Astrocyte (in vitro differentiated cells and primary cell): ENCODE measurements at places on chromosomes 2 and 18. TPM values are rescaled to one million over a fixed set of nuclear protein-coding genes. Genes with fewer than 3 reads are reported as not detected.

GRCh38 chr2:37388074-37388473, 43.6 kb downstream of the QPCT start:
- peak; percentile 85 for DNase-seq

- no peak for DNase-seq
Measured at GRCh38 chr2:151943461-151943860, 115.2 kb upstream of the ARL5A start.

- DNase-seq: no peak
Measured at GRCh38 chr2:181910028-181910831, 18.7 kb downstream of the ITPRID2 start.

DNA sequence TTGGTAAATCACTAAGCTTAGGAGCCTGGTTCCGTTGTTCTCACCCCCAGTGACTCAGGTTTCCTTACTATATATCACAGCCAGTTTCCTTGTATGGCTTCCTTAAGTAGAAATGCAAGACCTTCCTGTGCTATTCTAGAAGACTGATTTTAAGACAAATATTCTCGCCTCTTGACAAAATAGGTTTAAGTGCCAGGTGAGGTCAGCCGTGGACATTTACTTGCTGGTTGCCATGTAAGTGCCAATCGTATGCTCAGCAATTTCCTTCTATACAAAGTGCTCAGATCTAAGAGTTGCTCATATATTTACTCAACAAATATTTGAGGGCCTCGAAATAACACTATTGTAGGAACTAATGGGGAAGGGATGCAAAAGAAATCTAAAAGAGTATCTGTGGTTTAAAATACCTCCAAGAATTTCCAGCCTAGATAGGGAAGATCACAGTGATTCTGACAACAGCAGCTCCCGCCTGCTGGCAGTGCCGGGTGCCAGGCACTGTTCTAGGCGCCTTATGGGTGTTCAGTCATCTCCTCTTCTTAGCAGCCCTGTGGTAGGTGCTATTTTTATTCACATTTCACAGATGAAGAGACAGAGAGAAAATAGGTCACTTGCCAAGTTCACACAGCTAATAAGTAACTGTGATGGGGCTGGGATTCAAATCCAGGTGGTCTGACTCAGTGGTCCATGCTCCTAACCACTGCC, 95.3 kb upstream of the B3GNT7 start:
- DNase-seq: peak; percentile 35

GRCh38 chr2:3041841-3042600, 335.6 kb downstream of the EIPR1 start:
- no peak for DNase-seq

GRCh38 chr2:9952856-9953503, 1.5 kb downstream of the GRHL1 start:
- no peak for DNase-seq

GRCh38 chr18:63142594-63143225, 176.9 kb downstream of the BCL2 start:
- no peak for DNase-seq

GRCh38 chr2:73886357-73886756, 6.5 kb upstream of the ACTG2 start:
- no peak for DNase-seq

GRCh38 chr2:64143169-64144056, 807 bp downstream of the PELI1 start:
- DNase-seq: peak; percentile 26

DNA sequence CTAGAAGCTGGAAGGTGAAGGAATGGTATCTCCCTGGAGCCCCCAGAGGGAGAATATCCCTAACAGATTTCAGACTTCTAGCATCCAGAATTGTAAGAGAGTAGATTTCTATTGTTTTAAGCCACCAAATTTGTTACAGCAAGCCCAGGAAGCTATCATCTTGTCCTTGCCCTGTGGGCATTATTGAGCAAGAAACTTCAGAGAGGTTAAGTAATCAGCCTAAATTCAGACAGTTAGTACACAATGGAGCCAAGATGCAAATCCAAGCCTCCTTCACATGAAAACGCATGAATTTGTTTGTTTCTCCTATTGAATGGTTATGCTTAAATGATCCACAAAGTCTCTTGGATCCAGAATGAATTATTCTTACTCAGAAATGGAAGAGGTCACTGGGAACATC, 55.2 kb upstream of the TRIB2 start:
- no peak for DNase-seq

DNA sequence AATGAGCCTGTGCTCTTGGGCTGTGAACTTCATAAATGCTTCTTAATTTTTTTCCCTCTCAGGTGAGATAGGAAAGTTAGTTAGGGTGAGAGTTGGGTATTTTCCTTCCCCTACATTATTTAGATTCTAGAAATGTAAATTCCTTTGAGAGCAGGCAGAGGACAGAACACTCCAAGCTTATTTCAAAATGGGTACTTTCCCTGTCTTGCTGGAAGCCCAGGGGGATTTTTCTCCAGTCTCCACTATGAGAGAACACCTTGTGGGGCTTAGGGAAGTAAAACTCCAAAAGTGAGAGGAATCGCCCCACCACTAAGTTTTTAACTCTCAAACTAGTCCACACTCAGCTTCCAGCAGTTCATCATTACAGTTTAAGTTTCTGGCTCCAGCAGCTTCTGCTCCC, 253.2 kb upstream of the CTAGE1 start:
- DNase-seq: no peak

DNA sequence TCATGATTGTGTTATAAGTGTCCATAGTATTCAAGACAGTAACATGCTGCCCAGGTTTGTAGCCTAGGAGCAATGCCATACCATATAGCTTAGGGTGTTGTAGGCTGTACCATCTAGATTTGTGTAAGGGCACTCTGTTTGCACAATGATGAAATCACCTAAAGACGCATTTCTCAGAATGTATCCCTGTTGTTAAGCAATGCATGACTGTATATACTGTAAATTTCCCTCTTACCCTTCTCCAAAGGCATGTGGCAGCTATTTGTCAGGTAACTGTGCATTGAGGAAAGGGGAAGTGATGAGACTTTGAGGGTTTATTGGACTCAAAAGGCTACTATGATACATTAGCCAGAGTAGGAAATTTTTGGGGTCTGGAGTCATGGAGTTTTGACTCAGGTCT, 180.8 kb downstream of the VAPA start:
- DNase-seq: no peak

- DNase-seq: peak; percentile 100
Measured at GRCh38 chr18:48728204-48728833, 189.5 kb downstream of the CTIF start.

DNA sequence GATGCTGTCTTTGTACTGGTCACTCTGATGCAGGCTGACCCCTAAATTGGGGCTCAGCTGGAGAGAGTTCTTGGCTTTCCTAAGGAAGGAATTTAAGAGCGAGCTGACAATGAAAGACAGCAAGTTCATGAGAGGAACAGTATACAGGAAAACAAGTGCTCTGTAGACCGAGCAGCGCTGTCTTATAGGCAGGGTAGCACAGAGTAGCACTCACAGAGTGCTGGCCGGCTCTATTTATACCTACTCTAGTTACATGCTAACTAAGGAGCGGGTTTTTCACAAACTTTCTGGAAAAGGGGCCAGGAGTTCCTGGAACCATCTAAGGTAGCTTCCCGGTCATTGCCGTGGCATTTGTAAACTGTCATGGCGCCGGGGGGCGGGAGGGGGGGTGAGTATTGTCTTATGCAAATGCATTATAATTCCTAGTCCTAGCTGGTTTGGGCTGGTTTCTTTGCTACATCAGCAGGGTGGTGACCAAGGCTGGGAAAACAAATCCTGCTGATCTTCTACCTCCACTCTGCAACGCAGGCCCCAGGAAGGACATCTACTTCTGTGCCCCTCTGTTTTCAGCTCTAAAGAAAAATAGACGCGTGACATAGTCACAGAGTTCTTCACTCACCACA, 31.6 kb upstream of the MAP3K20 start:
- no peak for DNase-seq

CXCR2 gene
- total RNA-seq: 0.07 TPM in 1 of 2 replicates, not detected in the other

TRIP12 gene
- total RNA-seq: 366 and 379 TPM in 2 replicates

NEB gene
- total RNA-seq: 0.82 and 0.94 TPM in 2 replicates

SERPINB12 gene
- total RNA-seq: not detected in 2 replicates

SF3B6 gene
- 105 and 106 TPM in 2 replicates for total RNA-seq

G6PC2 gene
- not detected in 2 replicates for total RNA-seq

ALPG gene
- total RNA-seq: 0.19 and 0.27 TPM in 2 replicates
